T-helper 17 cell (primary cell): ENCODE measurements at places on chromosomes 1 and 21.

DNA sequence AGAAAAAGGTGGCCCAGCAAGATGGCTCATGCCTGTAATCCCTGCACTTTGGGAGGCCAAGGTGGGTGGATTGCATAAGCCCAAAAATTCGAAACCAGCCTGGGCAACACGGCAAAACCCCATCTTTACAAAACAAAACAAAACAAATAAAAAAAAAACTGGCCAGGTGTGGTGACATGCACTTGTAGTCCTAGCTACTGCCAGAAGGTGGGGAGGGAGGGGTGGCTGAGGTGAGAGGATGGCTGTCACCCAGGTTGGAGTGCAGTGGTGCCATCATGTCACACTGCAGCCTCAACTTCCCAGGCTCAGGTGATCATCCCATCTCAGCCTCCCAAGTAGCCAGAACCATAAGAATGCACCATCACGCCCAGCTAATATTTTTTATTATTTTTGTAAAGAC lies 22.8 kb downstream of the RERE start:
- DNase-seq = no peak

DNA sequence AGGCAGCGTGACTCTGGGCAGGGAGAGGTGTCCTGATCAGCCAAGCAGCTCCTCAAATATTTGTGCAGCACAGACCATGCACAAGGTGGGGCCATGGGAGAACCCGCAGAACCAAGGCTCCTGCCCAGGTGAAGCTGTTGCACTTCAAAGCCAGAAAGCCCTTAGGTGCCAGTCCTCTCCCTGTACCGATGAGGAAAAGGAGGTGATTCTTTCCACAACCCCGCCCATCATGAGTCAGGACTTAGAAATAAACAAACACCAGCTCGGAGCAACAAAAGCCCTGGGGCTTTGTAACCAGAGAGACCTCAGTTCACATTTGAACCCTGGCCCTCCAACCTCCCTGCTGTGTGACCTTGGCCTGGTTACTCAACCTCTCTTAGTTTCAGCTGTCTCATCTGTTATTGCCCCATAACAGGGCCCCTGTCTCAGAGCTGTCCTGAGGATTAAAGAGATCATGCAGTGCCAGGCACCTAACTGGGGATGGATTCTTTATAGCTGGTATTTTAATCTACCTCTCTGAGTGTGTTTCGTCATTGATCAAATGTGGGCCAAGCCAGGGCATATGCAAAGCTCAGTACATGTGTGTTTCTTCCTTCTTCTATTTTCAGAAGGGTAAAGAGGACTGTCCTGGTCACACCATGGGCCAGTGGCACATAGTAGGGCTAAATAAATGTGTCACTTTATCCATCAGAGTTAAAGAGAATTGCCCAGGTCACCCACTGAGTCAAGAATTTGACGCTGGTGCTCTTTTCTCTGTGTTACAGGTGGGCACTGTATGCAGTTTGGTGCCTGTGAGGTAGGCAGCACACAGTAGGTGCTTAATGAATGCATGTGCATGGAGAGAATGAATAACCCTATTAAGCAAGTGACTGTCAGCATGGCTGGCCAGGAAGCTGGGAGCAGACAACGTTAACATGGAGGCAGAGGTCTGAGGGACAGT lies 1.4 kb downstream of the LDLRAD1 start:
- no peak for DNase-seq

- DNase-seq = no peak
Observed at GRCh38 chr1:234911787-234912186, 216.8 kb downstream of the TOMM20 start.

DNA sequence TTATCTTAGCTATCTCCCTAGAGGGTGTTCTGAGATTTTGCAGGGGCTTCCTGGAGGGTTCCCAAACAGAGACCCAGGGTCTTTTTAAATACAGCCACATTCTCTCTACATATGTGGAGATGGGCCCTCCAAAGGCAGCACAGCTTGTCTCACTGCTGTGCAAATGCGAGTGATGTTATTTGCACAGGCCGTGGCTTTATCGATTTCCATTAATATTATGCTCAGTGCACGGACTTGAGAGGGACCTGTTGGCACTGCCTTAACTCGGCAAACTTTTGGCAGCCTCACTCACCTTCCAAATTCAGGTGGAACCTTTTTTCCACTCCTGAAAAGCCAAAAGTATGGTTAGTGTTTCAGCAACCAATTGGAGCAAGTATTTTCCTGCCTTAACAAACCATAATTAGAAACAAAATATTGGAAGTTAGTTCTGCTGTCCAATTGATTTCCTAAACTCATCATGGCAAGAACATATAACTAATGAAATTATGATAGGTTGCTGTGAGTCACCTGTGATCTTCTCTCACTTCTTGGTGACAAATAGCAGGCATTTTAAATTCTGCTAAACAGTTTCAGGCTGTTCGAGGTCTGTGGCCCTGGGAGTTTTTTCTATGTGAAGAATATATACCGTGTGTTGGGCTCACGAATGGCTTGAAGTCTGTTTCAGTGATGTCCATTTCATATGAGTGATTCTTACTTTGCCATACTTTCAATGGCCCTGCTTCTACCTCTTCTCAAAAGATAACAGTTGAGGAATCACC lies 10.9 kb downstream of the LHX9 start:
- DNase-seq = no peak

DNA sequence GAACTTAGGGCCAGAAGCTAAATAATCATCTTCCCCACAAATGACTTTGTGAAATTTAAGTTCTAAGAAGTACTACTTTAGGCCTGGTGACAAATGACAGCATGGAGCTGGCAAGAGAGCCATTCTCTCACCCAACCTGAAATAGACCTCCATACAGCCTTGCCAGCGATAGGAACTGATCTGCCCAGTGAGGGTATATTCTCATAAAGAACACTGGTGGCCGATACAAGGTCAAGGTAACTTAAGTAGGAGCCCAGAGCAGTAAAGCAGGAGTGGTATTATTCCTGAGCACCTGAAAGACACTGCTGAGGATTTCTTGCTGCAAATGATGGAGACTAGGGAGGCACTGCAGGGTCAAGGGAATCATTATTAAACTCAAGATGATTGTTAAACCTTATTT lies 2.6 kb upstream of the TTLL7 start:
- DNase-seq = no peak

DNA sequence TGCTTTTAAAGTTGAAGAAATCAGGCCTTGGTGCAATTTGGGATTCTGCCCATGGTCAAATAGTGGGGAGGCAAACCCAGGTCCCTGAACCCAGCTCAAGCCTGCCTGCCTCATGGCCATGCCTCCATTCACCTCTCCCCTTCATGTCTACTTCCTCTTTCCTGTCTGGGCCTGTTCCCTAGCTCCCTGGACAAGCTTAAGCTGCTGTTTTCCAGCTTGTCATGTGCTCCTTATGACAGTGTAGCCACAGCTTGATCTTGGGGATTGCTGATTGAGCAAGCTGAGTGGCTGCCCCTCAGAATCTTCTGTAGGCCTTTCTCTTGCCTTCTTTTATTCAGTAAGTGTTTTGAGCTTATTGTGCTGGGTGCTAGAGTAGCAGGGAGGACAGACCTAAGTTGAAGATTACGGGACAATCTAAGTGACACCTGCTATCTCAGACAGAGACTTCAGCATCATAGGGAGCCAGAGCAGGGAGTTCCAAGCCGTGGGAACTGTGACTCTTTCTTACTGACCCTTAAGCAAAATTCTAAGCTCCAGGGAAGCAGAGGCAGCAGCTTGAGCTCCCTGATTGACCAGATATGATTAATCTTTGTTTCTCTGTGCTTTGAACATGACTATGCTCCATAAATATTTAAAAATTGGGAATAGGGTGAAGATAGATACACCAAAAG lies 520 bp upstream of the MR1 start:
- DNase-seq = no peak

DNA sequence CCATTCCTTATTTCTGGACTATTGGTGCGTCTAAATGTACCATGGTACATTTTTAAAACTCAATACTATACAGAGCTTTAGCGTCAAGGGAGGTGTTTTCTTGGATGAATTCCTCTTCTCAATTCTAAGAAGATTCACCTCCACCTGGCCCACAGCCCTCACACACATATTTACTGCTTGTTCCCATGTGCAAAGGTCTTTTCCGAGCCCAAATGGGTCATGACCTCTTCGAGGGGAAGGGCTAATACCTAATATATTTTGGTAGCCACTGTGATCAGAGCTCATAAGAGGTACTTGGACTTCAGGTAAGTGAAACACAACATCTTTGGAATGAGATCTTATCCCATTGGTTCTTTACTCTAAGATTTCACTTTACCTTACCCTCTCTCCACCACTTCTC lies 205.9 kb downstream of the SDCCAG8 start:
- DNase-seq = no peak

DNA sequence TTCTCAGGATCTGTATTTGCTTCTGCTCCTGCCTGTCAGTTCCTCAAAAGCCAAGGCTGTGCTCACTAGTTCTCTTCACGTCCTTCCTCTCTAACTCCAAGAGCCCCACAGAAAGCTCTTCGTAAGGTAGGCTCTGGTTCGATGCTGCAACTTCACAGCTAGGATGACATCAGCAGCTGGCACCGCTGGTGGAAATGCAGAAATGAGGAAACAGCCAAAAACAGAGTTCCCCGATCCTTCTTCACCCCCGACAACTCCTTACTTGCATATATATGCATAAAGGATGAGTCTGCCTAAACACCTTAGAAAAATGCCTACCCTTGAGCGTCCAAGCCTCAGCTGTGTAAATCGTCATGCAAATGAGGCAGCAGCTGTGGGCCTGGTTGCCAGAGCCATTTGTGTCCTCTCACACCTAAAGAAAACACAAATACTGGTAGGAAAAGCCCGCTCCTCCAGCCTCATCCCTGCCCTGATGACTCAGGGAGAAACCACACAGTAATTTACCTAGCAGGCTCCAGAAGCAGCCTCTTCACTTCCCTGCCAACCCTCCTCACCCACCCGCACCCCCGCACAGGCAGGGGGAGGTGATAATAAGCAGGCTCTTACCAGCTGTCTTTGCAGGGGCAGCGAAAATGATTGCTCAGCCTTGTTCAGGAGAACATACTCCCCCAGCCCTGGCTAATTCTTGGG lies 28.2 kb downstream of the BATF3 start:
- no peak for DNase-seq

DNA sequence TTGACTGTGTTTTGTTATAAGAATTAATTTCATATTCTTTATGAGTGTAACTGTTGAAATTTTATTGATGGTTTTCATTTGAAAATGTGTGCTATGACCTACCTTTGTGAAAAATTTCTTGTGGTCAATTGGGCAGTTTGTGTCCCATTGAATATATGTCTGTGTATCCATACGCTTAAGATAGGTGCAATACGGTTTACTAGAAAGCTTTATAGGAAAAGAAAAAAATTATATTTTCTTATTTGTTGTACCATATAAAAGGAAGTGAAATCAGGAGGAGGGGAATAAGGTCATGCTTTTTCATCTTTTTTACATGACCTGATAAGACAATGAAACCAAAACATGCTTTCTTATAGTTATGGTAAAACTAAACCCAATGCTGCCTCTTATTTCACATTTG lies 807.7 kb downstream of the USP25 start:
- DNase-seq = no peak

DNA sequence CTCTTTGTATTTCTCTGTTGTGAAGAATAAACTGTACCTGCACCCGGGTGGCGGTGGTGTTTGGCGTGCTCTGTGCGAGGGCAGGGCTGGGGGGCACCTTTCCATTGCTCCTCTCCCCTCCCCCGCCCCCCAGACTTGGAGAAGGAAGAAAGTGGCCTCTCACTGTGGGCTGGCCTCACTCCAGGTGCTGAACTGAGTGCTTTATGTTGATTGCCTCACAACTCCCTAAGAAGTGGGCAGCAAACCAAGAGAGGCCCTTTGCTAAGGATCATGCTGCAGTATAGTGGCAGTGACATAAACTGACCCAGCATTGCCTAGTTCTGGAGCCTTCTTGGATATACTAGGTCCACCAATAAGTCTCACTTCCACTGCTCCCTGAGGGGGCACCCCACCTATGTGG lies 20.2 kb downstream of the A3GALT2 start:
- no peak for DNase-seq

GRCh38 chr1:220754212-220754917 lies 6.2 kb downstream of the MTARC2 start:
- no peak for DNase-seq

DNA sequence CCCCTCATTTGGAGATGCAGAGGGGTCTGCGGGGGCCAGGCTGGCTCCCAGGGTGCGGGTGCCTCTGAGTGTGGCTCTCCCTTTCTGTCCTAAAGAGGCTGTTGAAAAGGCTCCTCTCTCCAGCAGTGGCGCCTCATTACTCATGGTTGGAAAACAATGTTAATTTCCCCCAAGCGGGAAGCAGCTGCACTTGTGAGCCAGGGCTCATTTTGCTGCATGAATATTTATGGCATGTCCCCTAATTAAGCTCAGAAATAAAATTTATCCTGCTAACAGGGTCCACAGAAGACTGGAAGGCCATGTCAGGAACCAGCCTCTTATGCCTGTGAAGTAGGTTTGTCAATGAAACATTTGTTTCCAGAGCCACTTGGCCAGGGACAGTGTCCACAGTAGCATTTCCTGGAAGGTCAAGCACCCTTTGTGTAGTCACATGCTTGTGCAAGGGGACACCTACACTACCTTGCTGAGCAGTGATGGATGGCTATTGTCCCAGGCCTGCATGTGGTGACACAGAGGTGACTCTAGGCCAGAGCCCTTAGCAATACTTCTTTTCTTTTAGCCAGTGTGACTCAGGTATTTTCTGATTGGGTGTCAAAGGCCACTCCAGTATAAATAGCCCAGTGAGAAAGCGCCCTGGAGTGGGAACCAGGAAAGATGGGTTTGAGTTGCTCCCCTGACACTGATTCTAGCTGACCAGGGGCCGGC lies 259.0 kb downstream of the FOXD2 start:
- no peak for DNase-seq

DNA sequence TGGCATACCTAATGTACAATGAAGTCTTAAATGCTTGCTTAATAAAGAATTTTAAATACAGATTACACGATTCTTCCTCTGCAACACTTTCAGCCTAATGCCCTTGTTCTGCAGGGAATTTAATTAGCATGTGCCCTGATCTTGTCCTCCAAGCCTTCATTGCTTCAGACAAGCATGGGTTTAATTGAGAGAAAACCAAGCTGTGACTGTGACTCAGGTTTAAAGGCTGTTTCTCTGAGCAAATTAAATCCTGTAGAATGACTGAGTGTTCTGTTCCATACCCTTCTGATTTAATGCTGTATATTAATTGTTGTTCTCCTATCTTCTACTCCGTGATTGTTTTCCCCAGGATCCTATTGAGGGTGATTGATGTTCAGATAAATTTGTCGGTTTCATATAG lies 269.0 kb upstream of the PRMT6 start:
- no peak for DNase-seq

GRCh38 chr21:34836103-34836932 lies 167.5 kb downstream of the CLIC6 start:
- no peak for DNase-seq
